Tibial artery (tissue), 4 donors: ENCODE measurements at places on chromosomes 7 and 10.

GRCh38 chr10:58054881-58055280 is 212.8 kb downstream of the IPMK start:
- no peak for DNase-seq
- no peak overlapping the region for H3K27ac ChIP-seq
- no peak overlapping the region for H3K4me3 ChIP-seq

- H3K4me1 ChIP-seq = no peaks in the 10 kb centered on the region
- no peaks in the 10 kb centered on the region for H3K27me3 ChIP-seq
- H3K4me3 ChIP-seq = no peak overlapping the region
- H3K27ac ChIP-seq = no peak overlapping the region
- no peaks in the 10 kb centered on the region for H3K36me3 ChIP-seq
Measured at GRCh38 chr7:147611431-147611830, 979.1 kb upstream of the C7orf33 start.

DNA sequence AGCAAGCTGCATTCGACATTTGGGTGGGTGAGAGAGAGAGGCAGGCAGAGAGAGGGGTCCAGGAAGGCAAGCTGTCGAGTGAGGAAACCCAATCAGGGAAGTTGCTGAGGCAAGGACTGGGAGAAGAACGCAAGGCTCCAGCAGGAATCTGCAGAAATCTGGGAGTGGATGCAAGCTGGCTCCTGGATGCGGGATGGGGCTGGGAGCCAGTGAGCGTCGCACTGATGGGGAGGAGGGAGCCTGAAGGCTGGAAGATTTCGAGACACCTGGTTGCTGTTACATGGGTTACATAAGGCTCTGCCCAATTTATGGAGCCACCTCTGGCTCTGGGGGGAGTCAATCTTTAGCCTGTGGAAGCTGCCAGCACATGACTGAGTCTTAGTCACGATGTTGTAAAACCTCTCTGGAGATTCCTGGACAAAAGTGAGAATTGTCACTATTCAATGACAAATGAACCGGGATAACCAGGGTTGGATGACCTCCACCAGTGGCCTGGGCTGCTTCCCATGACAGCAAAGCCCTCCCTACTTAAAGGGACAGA is 51.1 kb upstream of the ADRB1 start:
- DNase-seq = no peak
- H3K27ac ChIP-seq = no peak overlapping the region
- no peaks in the 10 kb centered on the region for H3K4me1 ChIP-seq
- H3K4me3 ChIP-seq = no peak overlapping the region

GRCh38 chr10:8315619-8316021 is 261.1 kb downstream of the GATA3 start:
- H3K27ac ChIP-seq = no peak overlapping the region
- no peak overlapping the region for H3K4me3 ChIP-seq
- DNase-seq = no peak
- H3K4me1 ChIP-seq = no peaks in the 10 kb centered on the region

- H3K4me1 ChIP-seq = no peaks in the 10 kb centered on the region
- no peak overlapping the region for H3K4me3 ChIP-seq
- H3K27me3 ChIP-seq = no peaks in the 10 kb centered on the region
Measured at GRCh38 chr10:132206377-132206745, 19.6 kb downstream of the DPYSL4 start.

- no peaks in the 10 kb centered on the region for H3K27me3 ChIP-seq
- no peak overlapping the region for H3K27ac ChIP-seq
- no peak overlapping the region for H3K4me3 ChIP-seq
- no peaks in the 10 kb centered on the region for H3K4me1 ChIP-seq
- no peak for DNase-seq
Measured at GRCh38 chr7:77566421-77566820, 29.3 kb downstream of the PTPN12 start.

DNA sequence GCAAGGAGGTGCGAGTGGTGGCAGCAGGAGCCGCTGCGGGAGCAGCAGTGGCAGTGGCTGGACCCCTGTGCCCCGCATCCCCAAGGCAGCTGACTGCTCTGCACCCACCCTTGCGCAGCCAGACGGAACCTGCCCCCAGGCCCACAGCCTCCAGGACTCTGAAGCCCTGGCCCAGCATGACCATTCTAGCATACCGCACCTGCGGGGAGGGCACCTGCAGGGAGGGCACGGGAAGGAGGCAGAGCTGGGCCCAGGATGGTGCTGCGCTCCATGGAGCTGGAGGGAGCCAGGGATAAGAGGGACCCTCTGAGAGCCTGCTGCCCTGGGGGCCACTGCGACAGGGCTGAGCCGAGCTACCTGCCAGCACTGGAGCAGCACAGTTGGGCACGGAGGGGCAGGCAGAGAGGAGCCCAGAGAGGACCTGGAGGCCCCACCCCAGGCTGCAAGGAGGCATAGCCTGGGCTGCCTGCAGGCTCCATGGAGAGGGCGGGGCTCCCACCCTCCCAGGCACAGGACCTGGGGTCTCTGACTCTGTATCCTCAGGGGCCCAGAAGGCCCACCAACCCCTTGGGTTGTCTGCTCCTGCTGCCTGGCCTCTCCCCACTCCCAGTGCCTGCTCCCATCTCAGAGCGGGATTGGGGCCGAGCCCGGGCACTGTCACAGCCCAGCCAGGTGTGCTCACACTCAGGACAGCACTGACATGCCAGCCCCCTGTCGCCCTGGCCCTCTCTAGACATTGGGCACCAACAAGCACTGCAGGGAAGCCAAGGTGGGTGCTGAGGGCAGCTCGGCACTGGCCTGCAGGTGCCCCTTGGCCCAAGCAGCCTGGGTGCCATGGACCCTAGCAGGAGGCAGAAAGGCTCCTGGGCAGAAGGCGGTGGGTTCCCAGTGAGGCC is 87.6 kb downstream of the HTR7 start:
- no peaks in the 10 kb centered on the region for H3K36me3 ChIP-seq
- H3K4me1 ChIP-seq = no peaks in the 10 kb centered on the region
- DNase-seq = no peak
- no peak overlapping the region for H3K4me3 ChIP-seq

- no peak for DNase-seq
- no peaks in the 10 kb centered on the region for H3K36me3 ChIP-seq
- H3K27me3 ChIP-seq = no peaks in the 10 kb centered on the region
- peak overlapping the region; percentile 53 for H3K27ac ChIP-seq
- no peak overlapping the region for H3K4me3 ChIP-seq
Measured at GRCh38 chr10:77164616-77165311, 472.8 kb downstream of the KCNMA1 start.

GRCh38 chr10:129179245-129179971 is 287.6 kb upstream of the MGMT start:
- H3K27me3 ChIP-seq = no peaks in the 10 kb centered on the region
- H3K27ac ChIP-seq = no peak overlapping the region
- no peaks in the 10 kb centered on the region for H3K4me1 ChIP-seq
- no peak overlapping the region for H3K4me3 ChIP-seq
- no peaks in the 10 kb centered on the region for H3K36me3 ChIP-seq

DNA sequence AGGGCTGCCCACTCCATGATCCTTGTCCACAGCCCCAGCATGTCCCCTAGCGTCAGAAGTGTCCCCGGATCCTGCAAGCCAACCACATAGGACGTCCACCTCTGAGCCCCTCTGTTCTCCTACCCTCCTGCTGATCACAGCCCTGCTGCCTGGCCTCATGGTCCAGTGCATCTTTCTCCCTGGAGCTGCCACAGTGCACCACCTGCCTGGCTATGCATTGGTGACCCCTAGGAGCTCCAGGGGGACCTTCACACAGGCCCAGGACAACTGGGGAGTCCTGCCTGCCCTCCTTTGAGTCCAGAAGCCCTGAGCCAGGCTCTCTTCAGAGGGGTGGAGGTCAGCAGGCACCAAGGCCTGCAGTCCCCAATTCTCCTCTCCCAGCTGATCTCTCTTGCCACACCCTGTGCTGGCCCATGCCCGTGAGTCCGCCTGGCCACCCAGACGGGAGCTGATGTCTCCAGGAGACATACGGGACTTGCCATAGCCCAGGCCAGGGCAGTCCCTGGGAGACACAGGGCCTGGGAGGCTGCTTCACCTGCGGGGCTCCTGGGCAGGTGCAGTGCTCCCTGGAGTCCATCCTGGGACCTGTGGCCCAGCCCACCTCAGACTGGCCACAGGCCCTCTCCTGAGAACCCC is 77.4 kb upstream of the RET start:
- no peaks in the 10 kb centered on the region for H3K27me3 ChIP-seq
- no peaks in the 10 kb centered on the region for H3K36me3 ChIP-seq
- no peak overlapping the region for H3K4me3 ChIP-seq

- no peaks in the 10 kb centered on the region for H3K27me3 ChIP-seq
- peaks cover 22% of the 10 kb centered on the region for H3K4me1 ChIP-seq
- no peak overlapping the region for H3K4me3 ChIP-seq
- no peak for DNase-seq
Measured at GRCh38 chr7:2691011-2691707, 3.2 kb downstream of the AMZ1 start.

GRCh38 chr10:3776796-3777571 is 8.0 kb downstream of the KLF6 start:
- H3K27me3 ChIP-seq = no peaks in the 10 kb centered on the region
- H3K4me3 ChIP-seq = peak overlapping the region; percentile 99
- peaks cover 62% of the 10 kb centered on the region for H3K36me3 ChIP-seq

- H3K27me3 ChIP-seq = no peaks in the 10 kb centered on the region
- no peaks in the 10 kb centered on the region for H3K36me3 ChIP-seq
- H3K27ac ChIP-seq = peak overlapping the region; percentile 77
- DNase-seq = no peak
Measured at GRCh38 chr7:1059200-1060091, 15.1 kb downstream of the GPR146 start.

- H3K27me3 ChIP-seq = no peaks in the 10 kb centered on the region
- DNase-seq = no peak
- no peaks in the 10 kb centered on the region for H3K4me1 ChIP-seq
- H3K27ac ChIP-seq = no peak overlapping the region
- no peak overlapping the region for H3K4me3 ChIP-seq
Measured at GRCh38 chr10:52956461-52956860, 183.9 kb upstream of the MBL2 start.

DNA sequence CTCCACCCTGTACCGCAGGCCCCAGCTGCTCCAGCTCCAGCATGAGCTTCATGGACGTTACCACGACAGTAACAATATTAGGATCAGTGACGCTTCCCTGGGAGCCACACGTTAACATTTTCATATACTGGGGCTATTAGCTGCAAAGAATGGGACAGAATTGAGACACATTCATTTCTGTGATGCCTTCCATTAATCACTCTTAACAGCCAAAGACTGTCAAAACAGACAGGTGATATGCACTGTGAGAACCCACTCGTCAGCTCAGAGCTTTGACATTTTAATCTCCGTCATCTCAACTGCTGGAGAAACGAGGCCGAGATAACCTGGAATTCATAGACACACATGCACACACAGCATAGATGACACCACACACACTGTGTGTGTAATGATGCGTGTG is 408.4 kb upstream of the SHH start:
- H3K27ac ChIP-seq = no peak overlapping the region
- no peaks in the 10 kb centered on the region for H3K36me3 ChIP-seq
- no peaks in the 10 kb centered on the region for H3K27me3 ChIP-seq
- H3K4me1 ChIP-seq = no peaks in the 10 kb centered on the region
- no peak overlapping the region for H3K4me3 ChIP-seq

DNA sequence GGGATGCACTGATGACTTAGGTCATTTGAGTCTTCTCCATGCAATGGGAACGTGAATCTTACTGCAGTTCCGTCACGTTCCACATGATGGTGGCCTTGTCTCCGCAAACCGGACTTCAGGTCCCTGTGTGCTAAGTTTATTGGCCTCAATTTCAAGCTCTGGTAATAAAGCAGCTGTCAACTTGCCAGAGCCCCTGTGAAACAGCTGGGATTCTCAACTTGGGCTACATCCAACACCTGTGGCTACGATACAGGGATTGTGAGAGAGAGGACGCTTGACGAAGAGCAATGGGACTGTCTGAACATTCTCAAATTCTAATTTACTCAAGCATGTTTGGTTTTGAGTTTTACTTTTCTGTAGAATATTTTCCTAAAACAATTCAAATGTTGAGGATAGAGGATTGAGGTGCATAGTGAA is 174.2 kb downstream of the PTN start:
- H3K27ac ChIP-seq = no peak overlapping the region
- H3K4me3 ChIP-seq = no peak overlapping the region
- no peaks in the 10 kb centered on the region for H3K36me3 ChIP-seq
- DNase-seq = peak; percentile 21

- H3K27me3 ChIP-seq = no peaks in the 10 kb centered on the region
- DNase-seq = no peak
- peaks cover 25% of the 10 kb centered on the region for H3K36me3 ChIP-seq
- no peak overlapping the region for H3K27ac ChIP-seq
- H3K4me1 ChIP-seq = no peaks in the 10 kb centered on the region
Measured at GRCh38 chr7:159141660-159142059, 3.0 kb downstream of the VIPR2 start.

GRCh38 chr7:10934292-10934691 is 39.4 kb upstream of the PHF14 start:
- no peak overlapping the region for H3K4me3 ChIP-seq
- DNase-seq = no peak
- H3K27ac ChIP-seq = peak overlapping the region; percentile 94
- no peaks in the 10 kb centered on the region for H3K27me3 ChIP-seq
- peaks cover 21% of the 10 kb centered on the region for H3K4me1 ChIP-seq
- peaks cover 35% of the 10 kb centered on the region for H3K36me3 ChIP-seq

DNA sequence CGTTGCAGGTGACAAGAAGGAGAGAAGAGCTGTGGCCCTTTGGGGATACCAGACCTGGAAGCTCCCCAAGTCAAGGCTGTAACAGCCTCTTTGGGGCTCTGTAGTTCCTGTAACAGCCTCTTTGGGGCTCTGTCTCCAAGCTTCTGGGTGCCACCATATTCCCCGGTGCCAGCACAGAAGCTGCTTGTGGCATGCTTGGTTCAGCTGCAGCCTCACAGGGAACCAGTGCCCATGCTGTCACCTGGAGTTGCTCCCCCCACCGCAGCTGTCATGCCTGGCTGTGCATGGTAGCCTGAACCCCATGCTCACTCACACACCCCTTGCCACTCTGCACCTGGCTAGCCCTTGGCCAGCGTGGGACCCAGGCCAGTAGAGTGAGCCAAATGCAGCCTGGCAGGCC is 109.1 kb downstream of the ELAPOR2 start:
- H3K36me3 ChIP-seq = no peaks in the 10 kb centered on the region
- H3K27me3 ChIP-seq = no peaks in the 10 kb centered on the region
- H3K27ac ChIP-seq = no peak overlapping the region

DNA sequence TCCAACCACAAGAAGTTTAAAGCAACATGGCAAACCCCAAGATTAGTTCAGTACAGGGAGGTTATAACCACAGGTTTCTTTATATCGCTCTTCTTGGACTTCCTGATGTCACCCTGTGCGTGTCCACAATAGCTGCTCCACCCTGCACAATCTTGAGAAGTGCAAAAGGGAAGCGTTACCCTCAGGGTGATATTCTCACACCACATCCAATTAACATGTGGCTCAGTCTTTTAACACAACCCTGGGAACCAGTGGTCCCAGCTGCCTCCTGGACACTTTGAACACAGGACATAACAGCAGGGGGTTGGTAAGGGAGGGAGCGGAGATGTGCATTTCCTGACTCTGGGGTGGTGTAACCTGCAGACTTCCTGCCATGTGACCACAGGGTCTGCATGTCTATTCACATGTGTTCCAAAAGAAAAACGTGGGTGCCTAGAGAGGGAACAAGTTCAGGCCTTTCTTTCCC is 64.6 kb downstream of the GSAP start:
- H3K27me3 ChIP-seq = no peaks in the 10 kb centered on the region
- DNase-seq = no peak
- H3K36me3 ChIP-seq = no peaks in the 10 kb centered on the region
